Astrocyte (in vitro differentiated cells and primary cell): ENCODE measurements at places on chromosomes 2 and 18. TPM values are rescaled to one million over a fixed set of nuclear protein-coding genes. Genes with fewer than 3 reads are reported as not detected.

SERPINB10 gene
- not detected in 2 replicates for total RNA-seq

AQP4 gene
- 0.22 TPM in 1 of 2 replicates, not detected in the other for total RNA-seq

HRH4 gene
- total RNA-seq = 0.17 and 0.25 TPM in 2 replicates

LBX2 gene
- total RNA-seq = 0.89 and 1.0 TPM in 2 replicates

DSG3 gene
- 0.29 and 0.64 TPM in 2 replicates for total RNA-seq

EIF5B gene
- 60.2 and 65.6 TPM in 2 replicates for total RNA-seq

GRCh38 chr2:171852366-171852888 lies 41.6 kb downstream of the SLC25A12 start:
- DNase-seq = no peak

GRCh38 chr2:88852753-88853402 lies 161.4 kb downstream of the RPIA start:
- DNase-seq = no peak

GRCh38 chr2:181130686-181131085 lies 150.3 kb downstream of the UBE2E3 start:
- DNase-seq = no peak

DNA sequence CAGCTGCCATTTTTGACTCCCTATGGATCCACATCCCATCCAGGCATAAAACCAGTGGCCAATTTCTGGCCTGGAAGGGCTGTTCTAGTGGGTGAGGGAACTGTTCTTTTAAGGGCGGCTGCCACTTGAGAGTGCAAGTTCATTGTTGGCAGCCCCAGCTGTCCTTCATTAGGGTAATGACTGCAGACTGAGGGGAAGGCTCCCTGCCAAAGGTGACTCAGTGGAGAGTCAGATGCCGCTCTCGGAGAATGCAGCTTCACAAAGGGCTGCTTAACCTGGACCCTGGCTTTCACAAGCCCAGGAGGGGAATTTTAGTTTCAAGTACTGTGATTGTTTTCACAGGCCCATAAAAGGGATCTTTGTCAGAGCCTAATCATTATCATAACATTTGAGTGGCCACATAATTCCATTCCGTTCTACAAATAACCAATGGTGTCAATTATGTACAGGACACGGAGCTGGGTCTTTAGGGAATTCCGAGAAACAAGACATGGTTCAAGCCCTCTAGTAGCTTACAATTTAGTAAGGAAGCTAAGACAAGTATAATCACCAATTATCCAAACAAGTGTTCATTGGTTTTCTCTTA lies 235.7 kb downstream of the CDCA7 start:
- DNase-seq = peak; percentile 97

DNA sequence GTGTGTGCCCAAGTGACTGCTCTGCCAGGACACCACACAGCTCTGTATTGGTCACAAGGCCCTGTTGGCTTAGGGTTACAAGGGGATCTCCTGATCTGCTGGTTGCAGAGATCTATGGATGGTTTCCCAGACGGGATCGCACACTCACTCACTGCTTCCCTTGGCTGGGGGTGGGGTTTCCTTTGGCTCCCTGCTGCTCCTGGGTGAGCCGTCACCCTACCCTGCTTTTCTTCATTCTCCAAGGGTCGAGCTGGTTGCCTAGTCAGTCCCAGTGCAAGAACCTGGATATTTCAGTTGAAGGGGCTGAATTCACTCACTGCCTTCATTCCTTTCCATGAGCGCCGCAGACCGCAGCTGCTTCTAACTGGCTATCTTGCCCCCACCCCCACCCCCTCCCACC lies 56.3 kb downstream of the GTF3C3 start:
- DNase-seq = no peak

GRCh38 chr2:186695081-186695756 lies 1.4 kb downstream of the FAM171B start:
- DNase-seq = peak; percentile 67

DNA sequence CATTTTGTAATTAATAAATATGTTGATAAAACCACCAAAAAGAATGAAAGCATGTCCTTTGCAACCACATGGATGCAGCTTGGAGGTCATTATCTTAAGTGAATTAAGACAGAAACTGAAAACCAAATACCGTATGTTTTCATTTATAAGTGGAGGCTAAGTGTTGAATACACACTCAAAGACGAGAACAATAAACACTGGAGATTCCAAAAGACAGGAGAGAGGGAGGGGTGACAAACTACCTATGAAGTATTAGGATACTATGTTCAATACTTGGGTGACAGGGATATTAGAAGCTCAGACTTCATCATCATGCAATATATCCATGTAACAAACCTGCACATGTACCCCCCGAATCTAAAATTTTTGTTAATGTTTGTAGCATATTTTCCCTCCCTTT lies 7.0 kb downstream of the ERLEC1 start:
- no peak for DNase-seq

DNA sequence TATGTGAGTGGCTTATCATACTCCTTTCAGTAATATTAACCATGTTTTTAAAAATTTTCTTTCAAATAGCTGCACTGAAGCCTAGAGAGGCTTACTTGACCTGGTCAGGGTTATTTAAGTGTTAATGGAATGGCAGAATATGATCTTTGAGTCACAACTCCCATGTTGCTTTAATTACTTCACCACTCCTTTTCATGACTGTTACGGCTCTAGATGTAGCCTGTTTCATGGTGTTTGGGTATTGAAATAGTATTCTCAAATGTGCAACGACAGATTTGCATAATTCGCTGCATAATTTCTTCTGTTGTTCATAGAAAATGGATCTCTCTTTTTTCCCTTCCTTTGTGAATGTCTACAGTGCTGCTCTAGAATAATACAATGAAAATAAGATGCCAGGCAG lies 51.6 kb upstream of the PLA2R1 start:
- no peak for DNase-seq

DNA sequence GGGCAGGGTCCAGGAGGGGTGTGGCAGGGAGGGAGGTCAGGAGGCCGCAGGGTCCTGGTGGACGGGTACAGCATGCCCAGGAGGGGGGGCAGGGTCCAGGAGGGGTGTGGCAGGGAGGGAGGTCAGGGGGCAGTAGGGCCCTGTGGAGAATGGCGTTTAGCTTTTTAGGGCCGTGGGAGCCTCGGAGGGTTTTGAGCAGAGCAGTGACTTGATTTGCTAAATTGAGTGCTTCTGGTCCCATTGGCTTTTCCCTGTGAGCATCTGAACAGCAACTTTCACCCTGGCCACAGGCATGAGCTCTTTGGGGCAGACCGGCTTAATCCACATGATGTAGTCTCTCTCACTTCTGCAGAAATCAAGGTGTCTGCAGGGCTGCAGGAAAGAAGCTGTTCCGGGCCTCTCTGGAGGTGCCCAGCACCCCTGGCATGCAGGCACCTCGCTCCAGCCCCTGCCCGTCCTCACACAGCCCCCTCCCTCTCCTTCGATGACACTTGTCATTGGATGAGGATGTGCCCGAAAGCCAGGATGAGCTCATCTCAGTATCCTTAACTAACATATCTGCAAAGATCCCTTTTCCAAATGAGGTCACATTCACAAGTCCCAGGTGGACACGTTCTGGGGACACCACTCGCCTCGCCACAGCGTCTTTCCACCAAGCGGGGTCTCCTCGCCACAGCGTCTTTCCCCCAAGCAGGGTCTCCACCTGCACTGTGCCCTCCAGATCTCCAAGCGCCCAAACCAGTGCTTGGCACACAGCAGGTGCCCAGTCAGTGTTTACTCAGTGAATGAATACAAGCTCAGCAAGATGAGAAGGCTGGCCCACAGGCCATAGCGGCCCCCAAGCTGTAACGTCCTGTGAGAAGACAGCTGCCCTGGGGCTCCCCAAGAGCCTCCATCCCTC lies 94.0 kb downstream of the NDUFA10 start:
- DNase-seq = no peak

DNA sequence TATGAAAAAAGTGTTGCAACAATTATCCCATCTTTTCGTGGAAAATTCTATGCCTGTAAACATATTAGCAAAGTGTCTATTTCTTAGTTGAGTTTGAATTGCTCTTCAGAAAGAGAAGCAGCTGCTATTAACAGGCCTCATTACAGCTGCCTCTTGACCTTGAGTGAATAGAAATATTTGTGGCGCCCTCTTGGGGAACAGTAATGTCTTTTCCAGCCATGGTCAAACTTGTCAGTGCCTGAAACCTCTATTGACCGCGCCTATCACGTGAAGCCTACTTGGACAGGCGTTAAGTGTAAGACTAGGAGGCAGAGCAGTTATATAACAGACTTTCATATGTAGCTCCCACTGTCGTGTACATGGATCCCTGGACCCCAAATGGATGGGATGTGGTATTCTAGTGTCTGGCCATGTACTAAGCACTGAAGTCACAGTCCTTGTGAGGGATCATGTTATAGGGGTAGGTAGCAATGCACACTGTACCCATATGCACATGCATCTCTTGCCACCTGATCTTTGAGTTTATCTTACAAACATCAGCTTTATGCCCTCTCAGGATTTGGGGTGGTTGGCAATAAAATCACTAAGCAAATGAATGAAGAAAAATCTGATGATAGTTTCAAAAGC lies 245.0 kb downstream of the PTGR3 start:
- DNase-seq = peak; percentile 18

DNA sequence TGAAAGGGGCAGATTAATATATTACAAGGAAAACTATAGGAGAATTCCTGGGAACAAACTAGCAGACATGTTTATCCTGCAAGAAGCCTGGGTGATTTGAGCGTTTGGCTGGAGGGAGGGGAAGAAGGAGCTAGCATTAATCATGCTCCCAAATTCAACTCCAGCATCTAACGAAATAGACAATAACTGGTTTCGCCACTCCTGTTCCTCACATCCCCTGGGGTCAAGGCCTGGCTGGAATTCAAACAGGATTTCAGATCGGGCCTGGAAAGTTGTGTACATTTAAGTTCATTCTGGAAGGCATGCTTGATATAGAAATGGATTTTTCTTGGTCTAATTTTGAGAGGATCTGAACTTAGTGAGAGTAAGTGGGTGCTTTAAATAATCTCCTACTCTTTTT lies 126.1 kb upstream of the CTAGE1 start:
- no peak for DNase-seq

DNA sequence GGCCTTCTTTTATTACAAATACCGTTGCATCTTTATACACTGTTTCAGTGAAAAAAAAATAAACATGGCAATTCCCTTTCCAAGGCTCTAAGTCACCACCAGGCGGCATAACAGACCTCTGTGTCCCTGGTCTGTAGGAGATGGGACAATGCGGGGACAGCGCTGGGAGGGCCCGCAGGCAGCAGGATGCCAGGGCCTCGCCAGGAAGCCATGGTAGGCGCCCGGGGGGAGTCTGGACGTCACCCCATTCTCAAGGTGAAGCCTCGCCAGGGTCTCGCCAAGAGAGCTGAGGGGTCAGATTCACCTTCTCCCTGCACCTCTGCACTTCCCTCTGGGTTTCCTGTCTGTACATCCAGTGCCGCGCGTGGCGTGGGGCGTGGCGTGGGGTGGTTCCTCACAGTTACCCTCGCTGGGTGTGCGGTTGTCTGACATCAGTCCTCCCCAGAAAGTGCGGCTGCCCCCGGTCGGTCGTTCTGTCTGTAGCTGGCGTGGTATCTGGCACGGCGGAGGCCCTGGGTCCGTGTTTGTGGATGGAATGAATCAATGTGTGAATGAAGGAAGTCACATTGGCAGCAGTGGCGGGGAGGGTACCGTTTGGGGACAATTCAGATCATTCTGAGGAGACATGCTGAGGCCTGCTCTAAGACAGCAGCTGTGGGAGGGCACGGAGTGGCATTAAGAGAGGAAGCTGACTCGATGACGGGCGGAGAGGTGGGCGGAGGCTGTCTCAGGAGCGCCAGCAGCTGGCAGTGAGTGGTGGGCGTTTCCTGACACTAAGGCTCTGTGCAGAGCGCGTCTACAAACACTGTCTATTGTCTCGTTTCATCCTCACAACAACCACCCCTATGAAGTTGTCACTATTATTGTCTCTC lies 46.0 kb downstream of the LRRFIP1 start:
- DNase-seq = peak; percentile 59

GRCh38 chr18:71976744-71977143 lies 567.4 kb downstream of the CBLN2 start:
- no peak for DNase-seq

GRCh38 chr2:15653806-15654726 lies 62.4 kb downstream of the DDX1 start:
- DNase-seq = no peak

GRCh38 chr2:2889141-2889540 lies 488.5 kb downstream of the EIPR1 start:
- no peak for DNase-seq

GRCh38 chr2:191804766-191805165 lies 42.1 kb downstream of the CAVIN2 start:
- peak; percentile 84 for DNase-seq

DNA sequence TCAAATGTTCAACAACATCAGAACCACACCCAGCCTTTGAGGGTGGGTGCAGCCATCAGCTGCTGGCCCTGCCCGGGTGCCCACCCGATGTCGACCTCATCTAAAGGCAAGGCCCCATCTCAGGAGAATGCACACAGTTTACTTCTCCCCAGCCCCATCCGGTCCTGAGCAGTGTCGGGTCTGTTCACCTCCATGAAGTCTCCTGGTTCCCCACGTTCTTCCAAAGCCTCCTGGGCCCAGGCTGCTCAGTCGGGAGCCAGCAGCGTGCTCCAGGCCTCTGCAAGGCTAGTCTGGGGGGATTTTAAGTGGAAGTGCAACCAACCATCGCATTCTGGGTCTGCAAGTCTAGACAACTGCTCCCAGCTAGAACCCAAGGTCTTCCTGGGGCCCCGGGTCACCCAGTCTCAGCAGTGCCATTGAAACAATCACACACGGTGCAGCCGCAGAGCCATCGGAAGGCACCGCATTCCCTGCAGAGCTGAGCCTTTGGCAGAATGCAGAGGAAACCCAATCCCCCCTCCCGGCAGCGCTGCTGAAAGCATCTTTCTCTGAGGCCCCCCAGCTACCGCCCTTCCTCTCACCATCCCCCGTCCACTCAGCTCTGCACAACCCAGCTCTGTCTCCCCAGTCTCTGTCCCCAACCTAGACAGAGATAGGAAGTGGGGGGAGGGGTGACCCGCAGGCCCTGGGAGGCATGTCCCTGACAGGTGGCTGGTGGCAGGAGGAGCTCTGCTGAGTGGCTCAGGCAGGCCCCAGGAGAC lies 8.5 kb downstream of the ESPNL start:
- no peak for DNase-seq

DNA sequence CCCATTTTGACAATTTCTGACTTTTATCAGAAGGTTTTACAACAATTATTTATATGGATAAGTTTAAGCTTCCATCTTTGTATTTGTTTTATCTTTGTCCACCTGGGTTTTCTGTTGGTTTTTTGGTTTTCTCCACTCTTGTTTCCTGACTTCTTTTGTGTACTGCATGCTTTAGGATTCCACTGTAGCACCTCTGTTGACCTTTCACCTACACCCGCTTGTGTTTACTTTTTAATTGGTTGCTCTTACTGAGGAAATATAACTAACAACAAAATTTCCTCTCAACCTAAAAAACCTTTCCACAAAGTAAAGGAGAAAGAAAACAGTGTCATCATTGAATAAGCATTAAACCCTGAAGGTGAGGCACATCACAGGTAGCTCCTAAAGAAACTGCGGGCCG lies 39.8 kb upstream of the TTR start:
- DNase-seq = no peak

DNA sequence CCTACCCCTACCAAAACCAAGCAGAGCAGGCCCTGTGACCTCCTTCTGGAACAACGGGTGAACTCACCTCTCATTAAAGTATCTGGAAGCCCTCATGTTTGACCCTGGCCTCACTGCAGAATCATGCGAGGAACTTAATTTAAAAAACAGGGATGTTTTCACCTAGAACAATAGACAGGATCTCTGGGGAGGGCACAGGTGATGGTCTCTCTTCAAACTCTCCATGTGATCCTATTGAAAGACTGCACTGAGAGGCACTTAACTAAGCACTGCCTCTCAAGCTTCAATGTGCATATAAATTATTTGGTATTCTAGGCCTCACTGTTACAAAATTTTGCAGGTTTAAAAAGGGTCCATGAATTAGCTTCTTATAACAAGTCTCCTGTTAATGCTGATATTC lies 7.5 kb downstream of the ZNF519 start:
- no peak for DNase-seq

GRCh38 chr2:168025487-168026202 lies 221.8 kb downstream of the STK39 start:
- DNase-seq = no peak
